ENCODE measurements at places on chromosomes 16 and 17. TPM values are rescaled to one million over a fixed set of nuclear protein-coding genes. Genes with fewer than 3 reads are reported as not detected.
A peak's percentile ranks its signal among the peaks of the same experiment; 100 is the strongest.

- DNase-seq: peak; percentile 8
These were observed 166.3 kb downstream of the ANKFN1 start for GRCh38 chr17:56319531-56319930.

DNA sequence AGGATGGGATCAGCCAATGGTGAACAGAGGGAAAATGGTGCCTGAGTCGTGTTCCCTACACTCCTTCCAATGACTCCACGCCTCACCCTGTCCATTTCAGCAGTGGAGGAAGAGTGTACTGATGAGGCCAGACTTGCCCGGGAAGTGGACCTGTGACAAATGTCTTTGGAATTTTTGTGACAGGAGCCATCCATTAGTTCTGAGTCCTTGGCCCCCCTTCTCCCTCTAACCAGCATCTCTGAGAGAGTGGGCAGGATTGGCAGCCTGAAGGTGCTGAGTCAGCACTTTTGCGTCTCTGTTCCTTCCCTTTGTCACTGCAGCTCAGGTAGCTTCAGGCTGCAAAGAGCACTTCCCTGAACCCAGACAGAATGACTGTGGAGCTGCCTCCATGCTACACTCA lies 30.8 kb downstream of the BEAN1 start:
- no peak for DNase-seq

GRCh38 chr17:17175917-17176316 lies 30.2 kb downstream of the PLD6 start:
- no peak for DNase-seq

GRCh38 chr17:57701124-57701523 lies 44.0 kb downstream of the CCDC182 start:
- DNase-seq: no peak

- DNase-seq: no peak
These were observed 181.9 kb downstream of the SPECC1 start for GRCh38 chr17:20191056-20191455.

- DNase-seq: no peak
These were observed 37.4 kb downstream of the TK2 start for GRCh38 chr16:66512272-66513110.

DNA sequence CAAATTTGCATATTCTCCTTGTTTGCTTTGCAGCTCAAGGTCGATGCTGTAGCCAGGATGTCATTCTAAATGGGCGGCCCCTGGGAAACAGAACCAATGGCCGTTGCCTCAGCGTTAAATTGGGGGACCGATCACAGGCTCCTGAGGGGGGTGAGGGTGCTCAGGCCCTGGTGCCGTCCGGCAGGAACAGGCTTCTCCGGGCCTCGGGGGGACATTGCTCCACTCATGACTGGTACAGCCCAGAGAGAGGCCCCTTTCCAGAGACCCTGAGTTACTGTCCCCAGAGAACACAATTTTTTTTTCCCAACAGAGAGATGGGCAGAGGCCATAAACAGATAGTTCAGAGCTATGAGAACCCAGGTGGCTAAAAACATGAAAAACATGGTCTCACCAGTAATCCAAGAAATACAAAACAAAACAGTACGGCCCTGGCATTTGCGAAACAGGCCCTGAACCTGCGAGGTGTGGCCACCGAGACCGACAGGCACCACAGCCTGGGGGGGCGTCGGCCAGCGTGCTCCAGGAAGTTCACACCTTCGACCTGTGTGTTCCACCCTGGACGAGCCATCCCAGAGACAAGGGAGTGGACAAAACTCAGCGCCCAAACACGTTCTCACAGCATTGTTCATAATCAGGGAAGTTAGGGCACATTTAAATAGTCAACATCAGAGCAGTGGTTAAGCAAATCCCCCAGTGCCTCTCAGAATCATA lies 82.8 kb downstream of the METRNL start:
- DNase-seq: peak; percentile 37

DNA sequence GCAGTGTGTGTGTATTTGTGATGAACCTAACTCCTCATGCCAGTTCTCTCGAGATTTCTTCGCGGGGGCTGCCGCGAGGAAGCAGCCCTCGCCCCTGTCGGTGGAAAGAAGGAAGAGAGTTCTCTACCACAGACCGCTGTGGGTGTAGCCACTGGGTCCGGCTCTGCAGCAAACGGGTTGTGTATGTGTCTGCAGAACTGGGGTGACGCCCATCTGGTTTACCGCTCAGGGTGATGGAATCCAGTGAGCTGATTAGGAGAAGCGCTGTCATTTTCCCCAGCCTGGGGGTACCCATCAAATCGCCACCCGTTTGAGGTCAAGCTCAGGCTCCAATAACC lies 7.7 kb downstream of the CORO6 start:
- DNase-seq: no peak

- DNase-seq: no peak
These were observed 192.7 kb upstream of the TBX2 start for GRCh38 chr17:61206922-61207321.

DNA sequence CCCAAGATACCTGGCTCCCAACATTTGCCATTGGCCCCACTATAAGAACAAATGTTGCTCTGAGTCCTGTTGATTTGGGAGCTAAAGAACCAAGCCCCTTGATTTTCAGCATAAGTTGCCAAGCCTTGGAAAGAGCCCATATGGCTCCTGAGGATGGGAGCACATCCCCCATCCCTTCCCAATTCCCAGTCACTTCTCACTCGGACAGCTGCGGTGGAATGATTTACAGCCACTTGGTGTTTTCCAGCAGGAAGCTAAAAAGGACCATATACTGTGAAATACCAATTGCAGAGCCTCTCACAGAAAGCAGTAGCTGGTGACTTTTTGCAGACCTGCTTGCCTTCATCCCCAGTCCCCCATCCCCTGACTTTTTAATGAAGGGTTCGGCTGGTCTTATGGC lies 524.6 kb downstream of the GRIN2A start:
- no peak for DNase-seq

DNA sequence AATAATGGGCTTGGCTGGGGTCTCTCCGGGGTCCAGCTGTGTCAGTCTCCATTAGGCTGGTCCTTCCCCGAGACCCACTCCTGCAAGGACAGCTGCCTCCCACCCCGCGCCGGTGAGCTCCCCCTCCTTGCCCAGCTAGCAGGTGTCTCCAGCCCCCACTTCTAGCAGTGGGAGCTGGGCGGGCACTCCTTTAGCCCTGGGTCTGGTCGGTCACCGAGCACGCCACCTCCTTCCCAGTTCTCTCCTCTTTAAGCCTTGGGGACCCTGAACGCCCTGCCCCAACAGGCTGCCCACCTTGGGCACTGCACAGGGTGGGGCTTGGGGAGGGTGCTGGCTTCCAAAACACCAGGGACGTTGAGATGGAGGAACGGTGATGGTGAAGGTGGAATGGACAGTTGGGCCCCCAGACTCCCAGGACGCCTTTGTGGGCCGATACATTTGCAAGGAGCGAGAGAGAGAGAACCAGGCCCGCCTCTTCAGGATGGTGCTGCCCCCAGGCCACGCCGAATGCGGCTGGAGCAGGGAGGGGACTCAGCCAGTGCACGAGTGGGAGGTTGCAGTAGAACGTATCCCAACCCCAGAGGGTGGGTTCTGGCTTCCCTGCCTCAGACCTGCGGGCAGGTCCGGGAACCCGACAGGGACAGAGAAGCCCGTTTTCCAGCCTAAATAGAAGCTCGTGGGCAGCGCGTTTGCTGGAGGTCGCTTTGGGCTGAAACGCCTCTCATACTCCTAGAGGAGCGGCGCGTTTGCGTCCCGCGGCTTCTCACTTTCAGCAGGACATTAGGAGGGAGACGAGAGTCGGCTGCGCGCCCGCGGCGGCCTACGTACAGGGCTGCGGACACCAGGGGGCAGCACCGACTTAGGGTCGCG lies 10.7 kb downstream of the TBX2 start:
- peak; percentile 62 for DNase-seq

DNA sequence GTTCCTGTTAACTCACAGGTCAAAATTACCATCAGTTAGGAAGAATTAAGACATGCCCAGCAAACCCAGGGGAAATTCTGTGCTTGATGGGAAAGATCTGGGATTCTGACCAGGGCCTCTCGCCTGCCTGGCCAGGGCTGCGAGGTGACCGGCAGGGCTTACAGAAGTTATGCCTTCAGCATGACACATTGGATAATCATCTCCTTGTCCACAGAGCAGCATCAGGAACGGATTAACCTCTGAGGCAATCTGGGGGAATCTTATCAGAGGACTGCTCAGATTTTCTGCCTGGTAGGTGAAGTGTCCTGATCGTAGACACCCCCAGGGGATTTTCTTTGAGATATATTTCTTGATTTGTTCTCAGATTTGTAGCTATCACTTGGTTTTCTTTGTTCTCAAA lies 172.5 kb downstream of the HS3ST3A1 start:
- no peak for DNase-seq

- no peak for DNase-seq
These were observed 44.0 kb downstream of the IRX6 start for GRCh38 chr16:55367866-55368603.

The CRYM gene
- 7.1 TPM for total RNA-seq

The LGALS9B gene
- total RNA-seq: not detected

The KRTAP4-4 gene
- total RNA-seq: not detected

The PSMC5 gene
- total RNA-seq: 34.9 TPM

The KRT33A gene
- not detected for total RNA-seq

The AIPL1 gene
- total RNA-seq: 0.28 TPM

The DPEP1 gene
- 2.6 TPM for total RNA-seq

The ABCC6 gene
- 0.81 TPM for total RNA-seq
